ENCODE measurements at places on chromosomes 4 and X.

DNA sequence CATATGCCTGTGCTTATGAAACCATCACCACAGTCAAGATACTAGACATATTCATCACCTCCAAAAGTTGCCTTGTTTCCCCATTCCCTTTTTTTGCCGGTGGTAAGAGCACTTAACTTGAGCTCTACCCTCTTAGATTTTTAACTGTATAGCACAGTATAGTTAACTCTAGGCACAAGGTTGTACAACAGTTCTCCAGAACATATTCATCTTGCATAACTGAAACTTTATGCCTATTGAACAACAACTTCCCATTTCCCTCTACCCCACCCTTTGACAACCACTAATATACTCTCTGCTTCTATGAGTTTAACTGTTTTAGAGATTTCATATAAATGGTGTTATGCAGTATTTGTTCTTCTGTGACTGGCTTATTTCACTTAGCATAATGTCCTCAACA, 119.3 kb downstream of the ASB9 start:
- no peak for DNase-seq

- no peak for DNase-seq
Observed at GRCh38 chr4:155759372-155760252, 791 bp downstream of the GUCY1B1 start.

GRCh38 chr4:7398104-7398423, 36.7 kb downstream of the PSAPL1 start:
- DNase-seq = no peak

GRCh38 chrX:35101901-35102300, 159.3 kb downstream of the FAM47B start:
- no peak for DNase-seq

DNA sequence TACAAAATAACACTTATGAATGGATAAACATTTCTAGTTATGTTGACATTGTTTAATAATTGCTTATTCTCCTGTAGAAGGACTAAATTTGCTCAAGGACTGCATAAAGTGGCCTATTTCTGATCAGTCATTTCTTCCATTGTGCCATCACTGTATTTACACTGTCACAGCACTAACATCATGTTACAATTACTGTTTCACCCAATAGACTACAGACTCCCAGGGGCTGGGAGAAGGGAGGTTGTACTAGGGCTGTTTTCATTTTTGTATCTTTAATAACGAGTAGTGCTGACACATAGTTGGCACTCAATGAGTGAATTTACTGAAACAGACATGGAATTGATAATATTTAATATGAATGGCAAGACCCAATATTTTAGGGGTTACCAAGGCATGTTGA, 139.5 kb downstream of the SLC10A7 start:
- no peak for DNase-seq

DNA sequence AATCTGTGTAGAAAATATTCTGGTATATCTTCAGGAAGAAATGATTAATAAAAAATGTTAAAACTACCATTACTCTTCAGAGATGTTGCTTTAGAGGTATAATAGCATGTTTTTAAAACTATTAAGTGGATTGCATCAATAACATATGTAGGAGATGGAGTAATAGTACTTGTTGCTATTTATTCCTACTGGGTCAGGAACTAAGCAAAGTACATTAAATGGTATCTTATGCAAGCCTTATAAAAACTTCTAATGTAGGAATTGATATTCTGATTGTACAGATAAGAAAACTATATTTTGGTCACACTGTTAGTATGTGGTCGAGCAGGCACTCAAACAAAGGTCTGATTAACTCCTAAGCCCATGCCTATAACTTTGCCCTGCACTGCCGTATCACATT, 31.4 kb upstream of the PDLIM5 start:
- DNase-seq = no peak

DNA sequence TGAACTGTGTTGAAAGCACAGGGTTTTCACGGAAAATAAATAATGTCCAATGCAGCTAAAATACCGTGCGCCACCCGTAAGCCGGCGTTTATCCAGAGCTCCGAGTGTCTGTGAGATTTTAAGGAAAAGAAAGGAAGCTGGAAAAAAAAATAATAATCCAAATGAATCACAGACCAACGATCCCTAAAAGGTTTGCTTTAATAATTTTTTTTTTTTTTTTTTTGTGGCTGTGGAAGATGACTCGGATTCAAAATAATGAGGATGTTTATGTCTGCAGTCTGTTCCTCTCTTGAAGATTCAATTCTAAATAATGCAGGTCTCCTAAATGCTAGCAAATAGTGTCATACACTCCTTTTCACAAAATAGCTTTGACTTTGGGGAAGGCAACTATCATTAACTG, 84.6 kb upstream of the PPP2R3B start:
- DNase-seq = no peak

GRCh38 chrX:21373001-21373400, 1.2 kb upstream of the CNKSR2 start:
- no peak for DNase-seq

Data from stimulated activated CD8-positive, alpha-beta memory T cell treated with anti-CD3 and anti-CD28 coated beads, Interleukin-7, amount 100 ng/mL, for 1 hour (primary cell).